ENCODE measurements at places on chromosomes 5 and 9.

- DNase-seq, result no peak
These were observed 1.7 kb downstream of the F2RL1 start for GRCh38 chr5:76820526-76820890.

DNA sequence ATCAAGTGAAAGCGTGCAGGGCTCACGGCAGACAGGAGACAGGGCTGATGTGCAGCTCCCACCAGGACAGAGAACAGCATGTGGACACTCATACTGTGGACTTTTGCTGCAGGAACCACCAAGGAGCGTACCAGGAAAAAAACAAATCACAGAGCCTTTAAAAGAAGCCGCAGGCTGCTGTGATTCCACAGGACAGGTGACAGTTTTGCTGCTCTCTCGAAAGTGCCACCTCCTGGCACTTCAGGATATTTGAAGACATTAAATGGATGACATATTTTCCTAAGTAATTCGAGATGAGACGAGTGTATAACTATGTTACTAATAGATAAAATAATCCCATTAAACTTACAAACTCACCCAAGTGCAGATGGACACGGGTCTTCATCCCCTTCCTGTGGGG lies 29.3 kb downstream of the ZDHHC11 start:
- DNase-seq, result no peak

DNA sequence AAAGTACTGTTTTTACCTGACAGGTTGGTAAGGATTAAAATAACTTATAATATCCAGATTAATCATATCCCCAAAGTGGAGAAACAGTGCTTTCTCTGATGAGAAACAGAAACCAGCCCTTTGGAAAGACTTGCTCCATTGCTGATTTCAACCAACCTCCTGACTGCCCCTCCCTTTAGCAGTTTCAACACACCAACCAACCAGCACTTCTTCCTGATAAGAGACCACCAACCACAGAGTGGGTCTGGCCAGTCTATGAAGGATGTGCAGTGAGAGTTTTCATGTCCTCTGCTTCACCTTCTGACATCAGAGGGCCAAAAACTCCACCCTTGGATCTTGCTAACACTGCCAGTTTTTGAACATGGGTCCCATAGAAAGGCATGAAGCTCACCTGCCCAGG lies 28.1 kb downstream of the RIGI start:
- no peak for DNase-seq

- DNase-seq, result no peak
These were observed 13.3 kb upstream of the WHRN start for GRCh38 chr9:114518599-114519022.

DNA sequence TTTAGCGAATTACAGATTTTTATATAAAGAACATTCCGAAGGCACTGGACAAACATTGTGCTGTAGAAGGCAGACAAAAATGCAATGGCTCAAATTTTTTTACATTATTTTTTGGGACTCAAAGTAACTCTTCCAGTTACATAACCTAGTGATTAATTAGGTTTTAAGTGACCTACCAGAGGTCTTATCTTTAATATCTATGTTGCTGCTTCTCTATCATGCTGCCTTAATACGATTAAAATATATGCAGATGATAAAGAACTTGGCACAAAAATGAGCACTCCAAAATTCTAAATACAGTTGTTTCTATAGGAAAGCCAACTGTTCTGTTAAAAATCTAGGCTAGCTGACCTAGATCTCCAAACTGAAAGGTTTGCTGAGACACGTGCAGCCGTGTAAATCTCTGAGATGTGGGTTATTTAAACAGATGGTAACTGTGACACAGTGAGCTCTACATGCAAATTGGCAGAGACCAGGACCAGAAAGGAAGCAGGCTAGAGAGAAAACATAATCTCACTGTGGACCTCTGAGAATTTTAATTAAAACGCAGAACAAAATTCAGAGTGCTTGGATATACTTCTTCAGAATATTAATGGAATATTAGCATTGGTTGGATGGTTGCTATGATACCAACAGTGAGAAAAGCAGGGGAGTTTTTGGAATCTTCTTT lies 56.2 kb downstream of the CAMK4 start:
- no peak for DNase-seq

DNA sequence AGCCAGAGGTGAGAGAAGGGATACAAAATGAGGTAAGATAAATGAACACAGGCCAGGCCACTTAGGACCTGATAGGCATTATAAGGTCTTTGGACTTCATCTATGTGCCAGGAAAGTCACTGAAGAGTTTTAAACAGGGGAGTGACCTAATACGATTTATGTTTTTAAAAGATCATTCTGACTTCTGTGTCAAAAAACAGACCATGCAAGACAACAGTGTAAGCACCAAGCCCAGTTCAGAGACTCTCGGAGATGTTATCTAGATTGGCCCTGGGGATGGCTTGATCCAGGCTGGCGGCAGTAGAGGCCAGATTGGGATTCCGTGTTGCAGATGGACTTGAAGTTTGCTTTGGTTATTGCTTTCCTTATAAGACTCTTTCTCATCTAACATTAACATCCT lies 43.0 kb upstream of the DPYSL3 start:
- DNase-seq, result no peak

DNA sequence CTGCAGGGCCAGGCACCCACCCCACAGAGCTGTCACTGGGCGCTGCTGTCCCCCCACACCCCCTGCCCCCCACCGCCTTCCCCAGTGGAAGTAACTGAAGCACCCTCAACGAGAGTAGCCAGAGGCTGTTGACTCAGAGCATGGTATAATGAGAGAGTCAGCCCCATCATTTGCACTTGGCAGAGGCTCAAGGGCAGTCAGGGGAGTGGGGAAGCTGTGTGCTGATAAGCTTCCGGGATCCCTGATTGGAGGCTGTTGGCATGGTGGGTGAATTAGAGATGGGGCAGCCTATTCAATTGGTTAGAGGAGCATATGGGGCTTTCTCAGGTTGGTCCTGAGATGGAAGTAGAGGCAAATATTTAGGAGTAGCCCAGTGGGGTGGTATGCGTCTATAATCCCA lies 77.1 kb upstream of the GOLM1 start:
- DNase-seq, result no peak

DNA sequence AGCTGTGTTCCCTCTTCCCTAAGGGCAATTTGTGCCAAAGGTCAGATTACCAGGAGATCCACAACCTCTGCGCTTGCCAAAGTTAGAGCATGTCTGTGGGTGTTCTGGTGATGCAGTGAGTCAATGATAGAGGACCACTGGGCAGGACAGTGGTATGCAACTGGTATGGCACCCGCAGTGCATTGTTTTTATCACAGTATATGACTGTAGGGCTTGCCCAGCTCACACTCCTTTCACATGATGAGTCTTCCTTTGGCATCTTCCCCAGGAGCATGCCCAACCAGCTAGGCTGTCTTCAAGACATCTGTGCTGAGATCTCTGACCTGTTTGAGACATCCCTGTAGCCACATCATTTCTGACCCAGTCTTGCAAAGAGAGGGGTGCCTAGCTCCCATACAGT lies 1650.0 kb upstream of the CDH6 start:
- no peak for DNase-seq

GRCh38 chr5:18772475-18772874 lies 1138.2 kb downstream of the TAF11L14 start:
- DNase-seq, result no peak

DNA sequence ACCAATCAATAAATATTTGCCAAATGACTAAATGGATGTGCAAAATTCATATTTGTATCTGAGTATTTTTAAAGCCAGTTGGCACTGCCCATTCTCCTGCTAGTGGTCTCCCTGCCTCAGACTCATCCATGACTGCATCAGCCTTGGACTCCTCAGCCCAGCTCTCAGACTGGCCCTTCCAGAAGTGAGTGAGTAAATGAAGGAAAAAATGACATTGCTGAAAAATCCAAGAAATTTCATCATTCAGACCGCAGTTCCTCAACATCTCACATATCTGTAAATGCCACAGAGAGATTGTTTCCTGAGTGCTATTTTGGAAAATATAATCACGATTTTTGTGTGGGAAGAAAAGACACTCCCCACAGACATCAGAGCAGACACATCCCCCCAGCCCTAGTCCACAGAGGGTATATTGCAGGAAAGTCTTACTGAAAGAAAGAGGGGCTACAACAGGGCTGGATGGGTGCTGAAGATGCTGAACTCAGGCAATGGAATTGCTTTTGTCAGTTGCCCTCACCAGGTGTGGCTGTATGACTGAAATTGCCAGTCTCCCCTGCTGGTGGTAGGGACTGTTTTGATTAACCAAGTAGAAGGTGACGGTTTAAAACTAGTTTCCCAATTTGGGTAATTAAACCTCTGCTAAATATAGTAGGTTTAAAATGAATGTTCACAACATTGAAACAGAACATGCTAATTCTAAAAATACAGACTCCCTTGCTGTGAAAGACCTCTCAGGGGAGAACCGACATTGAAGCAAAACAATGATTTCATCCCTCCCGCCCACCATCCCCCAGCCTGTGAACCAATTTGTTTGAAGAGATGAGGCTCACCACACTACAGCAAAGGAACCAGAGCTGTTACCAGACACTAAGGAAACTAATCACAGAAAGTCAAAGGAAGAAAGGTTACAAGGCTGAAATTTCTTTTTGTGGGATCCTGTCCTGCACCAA lies 158.8 kb downstream of the DEPDC1B start:
- DNase-seq, result no peak

GRCh38 chr5:7363067-7363677 lies 32.8 kb upstream of the ADCY2 start:
- no peak for DNase-seq

GRCh38 chr9:121499427-121500164 lies at the start of gene GGTA1:
TSS of gene GGTA1 (minus strand) at chr9:121499844. CDS start at chr9:121467922, 31,922 bp downstream.
- DNase-seq, result no peak

- peak; percentile 83 for DNase-seq
These were observed 1.4 kb downstream of the ATOSB start for GRCh38 chr9:35114113-35114839.

DNA sequence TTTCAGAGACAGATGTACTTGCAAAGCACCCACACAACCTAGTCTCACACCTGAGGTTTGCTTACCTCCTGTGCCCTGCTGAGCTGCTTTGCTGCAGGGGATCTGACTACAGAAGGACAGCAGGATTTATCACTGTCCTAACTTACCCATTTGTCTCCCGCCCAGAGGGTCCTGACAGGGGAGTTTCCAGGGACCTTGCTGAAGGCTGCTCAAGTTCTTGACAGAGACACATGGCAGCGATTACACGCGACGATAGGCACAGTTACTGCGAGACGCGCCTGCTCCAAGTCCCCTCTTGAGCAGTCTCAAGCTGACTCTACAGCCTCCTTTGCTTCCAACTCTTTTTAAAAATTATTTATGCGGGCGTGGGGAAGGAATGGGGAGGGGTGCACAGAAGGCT lies 24.6 kb upstream of the GALNT10 start:
- no peak for DNase-seq

- DNase-seq, result no peak
These were observed 48.0 kb downstream of the FGF1 start for GRCh38 chr5:142637871-142638270.

- no peak for DNase-seq
These were observed 156.2 kb upstream of the NR3C1 start for GRCh38 chr5:143559586-143560109.

GRCh38 chr5:173717959-173718358 lies 101.5 kb upstream of the BOD1 start:
- DNase-seq, result no peak

DNA sequence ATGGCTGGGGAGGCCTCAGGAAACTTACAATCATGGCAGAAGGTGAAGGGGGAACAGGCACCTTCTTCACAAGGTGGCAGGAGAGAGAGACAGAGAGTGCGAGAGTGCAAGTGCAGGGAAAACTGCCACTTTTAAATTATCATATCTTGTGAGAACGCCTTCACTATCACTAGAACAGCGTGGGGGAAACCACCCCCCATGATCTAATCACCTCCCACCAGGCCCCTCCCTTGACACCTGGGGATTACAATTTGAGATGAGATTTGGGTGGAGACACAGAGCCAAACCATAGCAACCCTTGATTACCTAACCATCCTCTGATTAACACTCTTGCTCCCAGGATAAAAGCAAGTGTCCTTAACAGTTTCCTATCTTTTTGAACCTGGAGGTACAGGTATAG lies 21.1 kb downstream of the ADAMTS19 start:
- no peak for DNase-seq

- DNase-seq, result no peak
These were observed 179.1 kb upstream of the GNA14 start for GRCh38 chr9:77827104-77827784.

DNA sequence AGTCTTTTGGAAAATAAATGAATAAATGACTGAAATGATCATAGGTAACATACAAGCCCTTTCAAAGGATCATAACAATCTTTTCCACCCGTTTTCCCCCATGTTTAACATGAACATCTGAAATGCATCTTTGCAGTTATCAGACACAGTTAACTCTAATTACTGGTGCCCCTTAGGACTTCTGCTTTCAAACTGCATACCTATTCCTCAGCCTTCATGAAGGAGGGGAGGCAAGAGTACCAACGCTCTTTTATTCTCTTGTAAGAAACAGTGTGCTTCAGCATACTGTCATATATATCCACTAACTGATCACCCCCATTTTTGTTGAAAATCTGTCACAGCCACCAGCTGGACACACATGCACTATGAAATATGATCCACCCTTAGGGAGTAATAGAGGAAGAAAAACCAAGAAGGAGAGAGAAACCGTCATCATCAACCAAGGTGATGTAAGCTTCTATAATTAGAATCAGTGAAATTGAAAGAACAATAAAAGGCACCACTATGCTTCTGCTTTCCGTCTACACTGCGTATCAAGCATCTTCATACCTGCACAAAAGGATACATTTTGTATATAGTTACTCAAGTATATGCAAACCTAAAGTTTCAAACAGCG lies 98.7 kb downstream of the RAPGEF6 start:
- no peak for DNase-seq

DNA sequence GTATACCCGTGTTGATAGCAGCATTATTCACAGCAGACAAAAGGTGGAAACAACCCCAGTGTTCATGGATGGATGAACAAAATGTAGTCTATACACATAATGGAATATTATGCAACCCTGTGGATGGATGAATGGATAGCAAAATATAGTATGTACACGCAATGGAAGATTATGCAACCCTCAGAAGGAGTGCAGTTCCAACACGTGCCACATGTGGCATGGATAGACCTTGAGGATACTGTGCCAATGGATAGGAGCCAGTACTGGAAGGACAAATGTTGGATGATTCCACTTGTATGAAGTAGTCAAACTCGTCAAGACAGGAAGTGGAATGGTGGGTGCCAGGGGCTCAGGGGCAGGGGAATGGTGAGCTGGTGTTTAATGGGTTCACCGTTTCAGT lies 44.9 kb downstream of the PLEKHG4B start:
- DNase-seq, result no peak
